ENCODE measurements at places on chromosomes 5 and 9. TPM values are rescaled to one million over a fixed set of nuclear protein-coding genes. Genes with fewer than 3 reads are reported as not detected.

- no peak for DNase-seq
Observed at GRCh38 chr9:129391221-129391661, 213.2 kb upstream of the IER5L start.

DNA sequence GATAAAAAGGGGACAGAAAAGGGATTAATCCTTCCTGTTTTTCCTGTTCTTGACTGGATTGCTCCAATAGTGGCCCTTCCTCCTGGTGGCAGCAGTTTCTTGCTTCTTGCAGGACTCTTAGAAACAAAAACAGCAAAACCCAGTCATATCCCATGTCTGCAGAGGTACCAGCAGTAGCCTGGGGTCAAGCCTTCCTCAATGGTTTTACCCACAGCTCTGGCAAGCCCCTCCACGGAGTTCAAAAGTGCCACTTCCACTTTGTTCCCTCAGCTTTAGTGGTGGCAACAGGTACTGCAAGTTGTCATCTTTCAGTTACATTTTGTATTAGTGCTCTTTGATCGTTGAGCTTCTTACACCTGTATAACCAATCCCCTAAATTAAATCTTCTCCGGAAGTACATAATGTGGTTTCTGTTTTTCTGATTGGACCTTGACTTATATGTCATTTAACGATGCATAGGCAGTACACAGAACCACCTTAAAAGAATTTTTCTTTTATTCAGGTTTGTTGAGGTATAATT is 8.7 kb upstream of the RANBP6 start:
- no peak for DNase-seq

GRCh38 chr5:161400583-161400982 is 145.9 kb downstream of the GABRB2 start:
- DNase-seq, result no peak

DNA sequence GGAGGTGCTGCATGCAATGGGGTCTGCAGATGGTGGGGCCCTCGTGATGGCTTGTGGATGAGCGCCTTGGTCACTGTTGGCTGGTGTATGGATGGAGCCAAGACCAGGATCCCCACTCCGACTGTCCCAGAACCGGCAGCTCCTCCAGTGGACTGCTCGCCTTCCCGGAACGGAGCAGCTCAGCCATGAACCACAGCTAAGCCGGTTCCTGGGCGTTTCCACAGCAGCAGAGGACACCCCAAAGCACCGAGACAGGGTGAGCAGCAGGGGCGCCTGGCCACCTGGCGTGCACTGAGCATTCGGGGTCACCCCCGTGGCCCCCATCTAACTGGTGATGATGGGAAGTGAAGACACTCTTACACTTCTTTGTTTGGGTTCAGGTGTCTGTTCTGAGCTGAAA is 26.1 kb downstream of the CCDC187 start:
- DNase-seq, result no peak

DNA sequence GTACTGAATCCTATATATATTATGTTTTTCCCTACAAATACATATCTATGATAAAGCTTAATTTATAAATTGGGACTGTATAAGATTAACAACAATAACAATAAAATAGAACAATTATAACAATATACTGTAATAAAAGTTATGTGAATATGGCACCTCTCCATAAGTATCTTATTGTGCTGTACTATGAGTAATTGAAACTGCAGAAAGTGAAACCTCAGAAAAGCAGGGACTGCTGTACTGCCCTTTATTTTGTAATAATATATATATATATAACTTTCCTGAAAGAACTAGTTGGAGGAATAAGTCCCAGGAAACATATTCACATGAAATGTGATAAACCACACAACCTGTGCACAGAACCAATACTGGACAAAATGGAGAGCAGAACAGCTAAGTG is 77.3 kb downstream of the PAM start:
- DNase-seq, result no peak

DNA sequence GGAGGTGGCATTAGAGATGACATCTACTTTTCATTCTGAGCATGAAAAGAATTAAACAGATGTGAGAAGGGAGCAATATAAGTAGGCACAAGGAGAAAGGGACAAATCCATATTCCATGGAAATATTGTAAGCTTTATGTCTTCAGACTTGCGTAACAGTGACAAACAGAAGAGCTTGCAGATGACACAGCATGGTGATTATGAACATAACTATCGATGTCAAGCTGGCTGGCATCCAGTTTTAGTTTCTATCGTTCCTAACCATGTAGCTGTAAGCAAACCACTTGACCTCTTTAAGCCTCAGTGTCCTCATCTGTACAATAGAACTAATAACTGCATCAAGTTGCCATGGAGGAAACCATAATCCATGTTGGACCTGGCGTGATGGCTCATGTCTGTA is 246.7 kb upstream of the ADRA1B start:
- DNase-seq, result no peak

DNA sequence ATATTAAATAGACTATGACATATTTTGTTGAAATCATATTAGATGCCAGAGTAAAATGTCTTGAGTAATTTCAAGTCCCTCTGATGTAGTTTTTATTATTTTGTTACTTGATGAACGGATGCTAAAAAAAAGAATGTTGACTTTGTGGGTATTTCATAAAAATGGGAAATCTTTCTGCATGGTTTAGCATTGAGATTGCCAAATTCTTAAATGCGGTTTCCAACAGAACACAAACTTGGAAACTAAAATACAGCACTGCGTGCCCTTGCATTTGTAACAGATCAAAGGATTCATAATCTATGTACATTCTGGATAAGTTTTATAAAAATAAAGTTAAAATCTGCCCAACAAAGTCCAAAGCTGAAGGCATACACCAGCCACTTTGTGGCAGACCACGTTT is 425.5 kb upstream of the DAB2 start:
- no peak for DNase-seq

DNA sequence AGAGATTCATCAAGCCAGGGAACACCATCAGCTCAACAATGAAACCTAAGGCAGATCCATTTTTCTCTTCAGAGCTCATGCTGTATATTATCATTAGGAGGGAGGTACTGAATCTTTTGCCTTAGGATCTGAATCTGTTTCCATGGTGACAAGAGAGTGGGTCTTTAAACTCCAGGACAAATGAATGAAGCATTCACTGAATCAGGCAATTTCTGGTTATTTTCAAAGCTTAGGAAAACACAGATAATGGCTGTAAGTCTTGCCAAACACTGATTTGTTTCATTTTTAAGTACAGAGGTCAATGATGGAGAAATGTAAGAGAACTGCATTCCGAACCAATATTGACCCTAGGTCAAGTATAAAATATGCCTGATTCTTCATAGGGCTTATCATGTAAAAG is 84.9 kb downstream of the GNA14 start:
- DNase-seq, result no peak

DNA sequence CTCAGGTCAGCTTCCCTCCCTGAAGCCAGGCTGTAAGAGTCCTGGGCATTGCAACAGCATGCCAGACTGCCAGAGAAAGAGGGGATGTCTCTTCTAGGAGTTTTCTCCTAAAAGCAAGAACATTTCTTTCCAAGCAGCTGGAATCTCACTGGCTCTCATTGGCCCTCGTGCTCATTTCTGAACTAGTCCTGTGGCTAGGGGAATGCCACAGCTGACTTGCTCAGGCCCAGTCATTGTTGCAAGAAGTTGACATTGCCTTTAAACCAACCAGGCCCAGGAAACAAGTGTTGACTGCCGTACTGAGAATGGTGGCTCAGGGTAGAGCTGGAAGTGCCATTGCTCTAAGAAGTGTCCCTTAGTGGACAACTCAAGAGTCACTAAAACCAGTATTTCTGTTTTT is 15.0 kb upstream of the CEP120 start:
- DNase-seq, result no peak

DNA sequence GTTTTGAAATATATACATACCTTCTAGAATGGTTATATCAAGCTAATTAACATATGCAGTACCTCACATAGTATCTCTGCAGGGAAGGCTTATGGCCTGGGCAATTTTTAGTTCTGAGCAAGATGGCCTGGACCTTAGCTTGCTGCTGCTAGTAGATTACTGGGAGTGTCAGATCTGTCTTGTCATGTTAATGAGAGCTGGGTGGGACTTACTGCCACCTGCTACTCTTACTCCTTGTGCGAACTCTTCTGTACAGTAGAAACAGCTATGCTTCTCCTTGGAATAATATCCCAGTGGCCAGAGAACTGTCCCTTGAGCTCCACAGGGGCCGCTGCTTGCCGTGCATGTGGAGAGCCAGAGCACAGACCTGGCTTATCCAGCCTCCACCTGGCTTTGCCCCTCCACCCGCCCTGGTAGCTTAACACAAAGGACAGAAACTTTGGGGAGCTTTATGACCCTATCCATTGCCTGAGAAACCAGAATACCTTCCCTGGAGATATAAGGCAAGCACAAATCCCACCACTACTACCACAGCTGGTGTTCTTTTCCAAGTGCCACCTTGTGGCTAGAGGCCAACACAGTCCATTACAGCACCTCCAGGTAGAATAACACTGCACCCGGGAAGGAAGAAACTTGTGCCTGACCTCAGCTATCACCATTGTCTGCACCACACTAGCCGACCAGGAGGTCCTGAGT is 74.4 kb upstream of the RUSC2 start:
- DNase-seq, result no peak

DNA sequence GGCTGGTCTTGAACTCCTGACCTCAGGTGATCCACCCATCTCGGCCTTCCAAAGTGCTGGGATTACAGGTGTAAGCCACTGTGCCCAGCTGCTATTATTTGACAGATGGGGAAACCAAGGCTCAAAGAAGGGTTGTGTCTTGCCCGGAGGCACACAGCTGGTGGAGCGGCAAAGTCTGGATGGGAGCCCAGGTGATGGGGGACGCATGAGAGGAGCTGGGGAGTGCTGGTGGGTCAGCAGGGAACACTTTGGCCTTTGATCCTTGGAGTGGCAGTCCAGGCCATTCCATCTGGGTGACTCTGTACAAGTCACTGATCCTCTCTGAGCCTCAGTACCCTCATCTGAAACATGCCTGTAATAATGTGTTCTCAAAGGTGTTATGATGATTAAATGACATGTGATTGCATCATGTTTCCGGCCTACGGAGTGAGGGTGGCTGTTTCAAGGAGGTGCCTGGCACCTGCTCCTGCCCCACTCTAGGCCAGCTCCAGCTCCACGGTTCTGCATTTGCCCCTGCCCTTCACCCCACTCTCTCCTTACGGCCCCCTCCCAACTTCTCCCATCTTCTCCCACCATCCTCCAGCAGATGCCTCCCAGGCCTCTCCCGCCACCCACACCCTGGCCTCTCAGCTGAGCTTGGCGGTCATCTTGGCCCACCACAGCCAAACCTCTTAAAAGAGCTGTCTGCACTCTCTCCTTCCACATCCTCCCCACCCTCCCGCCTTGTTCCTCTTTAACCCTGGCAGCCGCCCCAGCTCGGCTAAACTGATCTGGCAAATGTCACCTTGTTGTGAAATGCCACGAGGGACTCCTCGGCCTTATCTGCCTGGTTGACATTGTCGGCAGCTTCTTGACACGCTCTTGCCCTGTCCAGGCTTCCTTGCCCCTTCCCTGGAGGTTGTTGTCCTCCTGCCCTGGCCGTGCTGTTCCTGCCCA is 5.5 kb upstream of the DBN1 start:
- DNase-seq, result no peak

DNA sequence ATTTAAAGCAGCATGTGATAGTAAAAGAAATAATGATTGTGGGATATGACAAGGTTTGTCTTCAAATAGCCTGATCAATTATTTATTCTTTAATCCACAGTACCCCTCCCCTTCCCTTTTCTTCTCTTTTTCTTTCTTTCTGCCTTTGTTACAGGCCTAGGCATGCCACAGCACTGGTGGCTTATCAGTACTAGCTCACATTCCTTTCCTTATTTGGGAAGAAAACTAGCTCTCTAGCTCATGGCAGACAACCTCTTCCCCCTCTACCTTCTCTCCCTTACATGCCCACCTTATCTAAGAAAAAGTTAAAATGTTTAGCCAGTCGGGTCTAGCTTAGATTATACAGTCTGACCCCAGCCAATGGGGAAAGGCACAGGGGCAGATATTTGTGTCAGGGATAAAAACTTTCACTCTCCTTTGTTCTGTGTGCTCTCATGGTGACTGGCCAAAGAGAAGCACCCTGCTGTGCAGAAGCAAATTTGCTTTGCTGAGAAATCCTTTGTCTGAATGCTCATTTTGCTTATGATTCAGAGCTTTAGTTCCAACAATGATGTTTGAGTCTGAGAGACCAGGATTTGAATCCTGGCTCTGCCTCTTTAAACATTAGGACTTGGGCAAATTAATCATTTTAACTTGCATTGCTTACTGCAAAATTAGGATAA is 75.8 kb upstream of the CDH12 start:
- no peak for DNase-seq

DNA sequence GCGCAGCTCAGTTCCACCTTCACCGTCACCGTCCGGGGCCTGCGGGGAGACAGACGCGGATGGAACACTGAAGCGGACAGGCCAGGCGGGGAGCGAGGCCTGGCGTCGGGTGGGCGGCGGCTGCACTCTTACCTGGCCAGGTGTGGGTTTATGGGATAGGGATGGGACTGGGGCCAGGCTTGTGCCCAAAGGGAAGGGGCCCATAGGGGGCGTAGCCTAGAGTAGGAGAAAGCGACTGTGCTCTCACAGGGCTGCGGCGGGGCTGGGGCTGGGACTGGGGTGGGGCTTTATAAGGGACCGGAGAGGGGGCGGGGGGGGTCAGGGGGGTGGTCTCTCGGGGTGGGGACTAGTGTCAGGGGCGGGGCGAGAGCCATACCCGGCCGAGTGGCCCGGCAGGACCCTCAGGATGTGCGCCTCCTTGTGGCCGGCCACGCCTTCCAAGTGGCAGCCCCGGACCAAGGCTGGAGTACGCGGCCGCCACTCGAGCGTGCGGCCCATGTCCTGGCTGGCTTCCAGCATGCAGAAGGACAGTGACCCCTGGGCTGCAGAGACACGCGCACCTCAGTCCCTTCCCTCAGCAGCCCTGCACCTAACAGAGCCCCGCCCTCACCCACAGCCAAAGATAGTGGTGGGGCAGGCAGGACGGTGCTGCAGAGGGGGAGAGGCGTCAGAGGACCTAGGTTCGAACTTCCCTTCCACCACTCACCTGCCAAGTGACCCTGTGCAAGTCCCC is 22.8 kb downstream of the FPGS start:
- no peak for DNase-seq

DNA sequence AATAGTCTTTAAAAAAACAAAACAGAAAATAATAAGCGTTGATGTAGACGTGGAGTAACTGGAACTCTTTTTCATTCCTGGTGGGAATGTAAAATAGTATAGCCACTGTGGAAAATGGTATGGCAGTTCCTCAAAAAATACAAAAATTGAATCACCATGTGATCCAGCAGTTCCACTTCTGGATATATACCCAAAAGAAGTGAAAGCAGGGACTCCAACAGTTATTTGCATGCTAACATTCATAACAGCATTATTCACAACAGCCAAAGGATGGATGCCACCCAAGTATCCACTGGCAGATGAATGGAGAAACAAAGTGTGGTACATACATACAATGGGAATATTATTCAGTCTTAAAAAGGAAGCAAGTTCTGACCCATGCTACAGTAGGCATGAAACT is 4.2 kb upstream of the PHF2 start:
- DNase-seq, result no peak

Gene RORB
- not detected for total RNA-seq

Gene SURF2
- total RNA-seq, result 24.4 TPM

Gene ANGPTL2
- total RNA-seq, result 25.5 TPM

Gene CCIN
- total RNA-seq, result 0.19 TPM

All from glomerular endothelial cell (primary cell).